HCEC 1CT (cell line): ENCODE measurements at places on chromosomes 7 and 10.

- peak; percentile 63 for DNase-seq
These were observed 86.9 kb downstream of the JAZF1 start for GRCh38 chr7:28093623-28094232.

DNA sequence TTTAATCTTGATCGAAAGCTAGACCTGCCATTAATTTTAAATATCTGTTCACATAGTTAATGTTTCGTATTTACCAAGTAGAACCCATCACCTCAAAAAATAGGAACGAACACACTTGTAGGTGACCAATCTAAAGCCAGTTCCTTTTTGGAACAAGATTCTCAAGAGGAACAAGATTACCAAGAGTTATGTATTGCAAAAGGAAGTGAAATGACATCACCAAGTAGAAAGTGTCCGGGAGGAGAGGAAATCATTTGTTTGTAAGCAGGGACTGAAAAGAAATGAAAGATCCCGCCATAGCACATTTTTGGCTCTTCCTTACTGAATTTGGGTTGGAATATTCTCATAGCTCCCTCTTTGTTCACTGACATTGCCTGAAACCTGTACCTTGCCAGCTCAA is 1200.5 kb downstream of the SORCS1 start:
- DNase-seq: no peak

- DNase-seq: no peak
These were observed 256.3 kb upstream of the MINDY3 start for GRCh38 chr10:16116404-16117304.

GRCh38 chr10:73650537-73651331 is 5.1 kb downstream of the SYNPO2L start:
- peak; percentile 95 for DNase-seq

DNA sequence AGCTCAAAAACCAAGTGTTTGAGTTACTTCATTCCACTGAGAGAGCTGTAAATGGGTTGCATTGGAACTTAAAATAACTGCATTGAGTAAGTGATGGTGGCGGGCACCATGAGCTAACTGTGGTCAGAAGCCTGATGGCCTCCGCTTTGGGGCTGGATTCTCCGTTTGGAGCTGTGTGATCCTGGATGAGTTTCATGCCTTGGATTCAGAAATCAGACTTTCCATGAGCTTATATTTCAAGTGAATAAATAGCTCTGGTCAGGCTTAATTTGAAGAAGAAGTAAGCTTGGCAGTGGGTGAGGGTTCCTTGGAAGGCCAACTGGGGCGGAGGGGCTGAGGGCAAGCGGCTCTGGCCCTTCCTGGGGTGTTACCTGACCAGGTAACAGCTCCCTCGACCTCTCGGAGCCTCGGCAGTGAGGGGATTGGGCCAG is 5.6 kb downstream of the HTRA1 start:
- no peak for DNase-seq
